ENCODE measurements at places on chromosomes 11 and 22.

GRCh38 chr22:38981992-38982927 is at the start of gene APOBEC3B:
TSS of gene APOBEC3B (plus strand) at chr22:38982347. CDS start at chr22:38982454, 107 bp downstream.
- no peak for DNase-seq

GRCh38 chr11:83706566-83706965 is 420.4 kb upstream of the CCDC90B start:
- no peak for DNase-seq

DNA sequence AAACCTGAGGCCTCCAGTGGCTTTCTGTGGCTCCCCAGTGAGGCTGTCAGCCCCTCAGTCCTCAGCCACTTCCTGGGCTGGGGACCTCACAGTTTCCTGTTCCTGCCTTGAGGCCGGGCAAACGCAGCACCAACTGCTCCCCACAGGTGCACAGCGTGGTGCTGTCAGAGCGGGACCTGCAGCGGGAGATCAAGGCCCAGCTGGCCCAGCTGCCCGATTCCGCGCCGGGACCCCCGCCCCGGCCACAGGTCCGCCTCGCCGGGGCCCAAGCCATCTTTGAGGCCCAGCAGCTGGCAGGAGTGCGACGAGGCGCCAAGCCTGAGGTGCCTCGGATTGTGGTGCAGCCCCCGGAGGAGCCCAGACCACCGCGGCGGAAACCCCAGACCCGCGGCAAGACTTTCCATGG is 5.4 kb downstream of the TBC1D10C start:
- DNase-seq = no peak

DNA sequence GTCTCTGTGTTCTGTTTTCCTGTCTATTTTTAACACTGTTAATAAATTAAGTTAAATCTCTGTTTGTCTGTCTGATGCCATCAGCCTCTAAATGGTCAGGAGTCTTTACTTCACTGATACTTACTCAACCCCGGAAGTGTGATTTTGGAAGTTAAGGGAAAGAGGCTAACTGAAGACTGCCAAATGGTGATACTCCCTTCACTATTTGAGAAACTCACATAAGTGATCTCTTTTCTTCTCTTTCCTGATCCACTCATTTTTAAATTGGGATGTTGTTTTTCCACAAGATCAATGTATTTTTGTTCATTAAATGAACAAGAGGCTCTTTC is 389 bp upstream of the CASP12 start:
- no peak for DNase-seq

DNA sequence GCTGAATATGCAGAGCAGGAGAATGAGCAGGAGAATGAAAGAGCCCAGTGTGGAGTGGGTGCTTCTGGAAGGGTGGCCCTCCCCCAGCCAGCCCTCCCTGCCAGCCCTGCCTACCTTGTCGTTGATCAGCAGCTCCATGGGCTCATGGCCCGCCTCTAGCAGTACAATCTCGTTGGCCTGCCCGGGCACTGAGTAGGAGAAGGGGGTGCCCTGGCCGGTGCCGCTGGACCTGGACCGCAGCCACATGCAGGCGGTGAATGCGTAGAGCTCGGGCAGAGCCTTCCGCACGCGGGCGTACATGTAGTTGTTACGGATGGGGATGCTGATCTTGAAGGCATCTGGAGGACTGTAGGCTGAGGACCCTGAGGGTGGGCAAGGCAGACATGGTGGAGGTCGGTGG is 17.4 kb downstream of the NPTXR start:
- DNase-seq = no peak

GRCh38 chr11:85844439-85845123 is 10.6 kb upstream of the CCDC83 start:
- no peak for DNase-seq

DNA sequence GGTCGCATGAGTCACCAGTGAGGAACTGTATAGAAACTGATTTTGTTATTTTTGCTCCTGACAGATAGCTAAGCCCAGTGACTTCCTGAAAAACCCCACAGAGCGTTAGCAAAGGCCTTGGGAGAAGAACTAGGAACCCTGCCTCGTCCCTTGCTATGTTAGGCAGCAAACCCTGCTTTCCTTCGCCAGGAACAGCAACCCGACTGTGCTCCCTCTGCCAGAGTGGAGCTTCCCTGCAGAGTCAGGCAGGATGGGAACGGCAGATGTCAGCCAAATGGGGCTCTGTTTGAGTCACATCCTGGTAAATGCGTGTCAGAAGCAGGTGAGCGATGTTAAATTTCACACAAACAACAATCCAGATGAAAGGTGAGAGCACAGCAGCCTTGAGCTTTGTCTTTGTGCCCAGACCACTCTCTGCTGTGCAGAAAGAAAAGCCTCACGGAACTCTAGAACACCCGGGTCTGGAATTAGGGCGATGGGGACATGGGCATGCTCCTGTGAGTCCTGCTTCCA is 186.6 kb downstream of the ADAMTS15 start:
- DNase-seq = no peak

GRCh38 chr22:23816156-23816976 is 22.4 kb downstream of the DERL3 start:
- DNase-seq = no peak

- no peak for DNase-seq
Observed at GRCh38 chr11:16773981-16774935, 35.8 kb downstream of the C11orf58 start.

DNA sequence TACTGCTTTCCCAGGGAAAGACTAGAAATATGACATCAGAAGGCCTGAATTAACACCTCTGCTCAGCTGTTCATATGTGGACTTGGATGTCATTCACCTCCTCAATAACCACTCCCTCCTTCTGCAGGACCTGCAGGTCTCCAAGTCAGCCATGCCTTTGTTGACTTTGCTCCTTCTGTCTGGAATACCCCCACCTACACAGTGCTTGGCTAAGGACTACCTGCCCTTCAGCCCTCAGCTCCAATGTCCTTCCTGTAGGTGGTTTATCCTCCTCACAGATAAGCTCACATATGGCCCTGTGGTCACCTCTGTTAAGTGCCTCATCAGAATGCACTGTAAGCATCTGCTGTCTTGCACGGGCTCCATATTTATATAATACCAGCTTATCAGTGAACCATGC is 26.4 kb upstream of the FAT3 start:
- DNase-seq = no peak

- no peak for DNase-seq
Observed at GRCh38 chr11:80929031-80929805, 1488.4 kb upstream of the TENM4 start.

DNA sequence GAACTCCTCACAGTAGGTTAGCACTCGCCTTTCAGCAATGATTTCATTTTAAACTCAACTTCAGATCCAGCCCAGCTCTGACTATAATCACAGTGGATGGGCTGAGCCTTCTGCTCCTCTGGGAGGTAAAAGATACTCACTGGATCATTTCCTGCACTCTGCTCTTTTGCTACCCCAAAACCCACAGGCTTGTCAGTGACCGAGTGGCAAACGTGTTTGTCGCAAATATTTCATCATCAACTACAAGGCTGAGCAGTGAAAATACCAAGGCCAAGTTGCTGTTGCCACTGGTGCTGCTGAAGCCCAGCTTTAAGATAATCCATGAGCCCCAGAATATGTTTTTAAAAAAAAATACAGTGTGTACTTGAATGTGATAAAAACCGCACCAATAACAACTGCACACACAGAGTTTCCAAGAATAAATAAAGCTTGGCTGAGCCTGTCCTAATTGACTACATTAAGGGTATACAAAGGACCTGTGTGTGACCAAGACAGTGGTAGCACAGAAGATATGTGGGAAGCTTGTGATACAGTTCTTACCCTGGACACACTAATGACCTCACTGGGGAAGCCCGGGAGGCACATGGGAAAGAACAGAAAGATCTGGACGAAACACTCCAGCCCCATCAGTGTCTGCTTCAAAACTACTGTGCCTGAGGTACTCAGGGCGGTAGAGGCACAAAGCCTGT is 41.3 kb downstream of the ABTB2 start:
- no peak for DNase-seq

GRCh38 chr11:31114442-31114841 is 255.1 kb downstream of the DCDC1 start:
- no peak for DNase-seq

DNA sequence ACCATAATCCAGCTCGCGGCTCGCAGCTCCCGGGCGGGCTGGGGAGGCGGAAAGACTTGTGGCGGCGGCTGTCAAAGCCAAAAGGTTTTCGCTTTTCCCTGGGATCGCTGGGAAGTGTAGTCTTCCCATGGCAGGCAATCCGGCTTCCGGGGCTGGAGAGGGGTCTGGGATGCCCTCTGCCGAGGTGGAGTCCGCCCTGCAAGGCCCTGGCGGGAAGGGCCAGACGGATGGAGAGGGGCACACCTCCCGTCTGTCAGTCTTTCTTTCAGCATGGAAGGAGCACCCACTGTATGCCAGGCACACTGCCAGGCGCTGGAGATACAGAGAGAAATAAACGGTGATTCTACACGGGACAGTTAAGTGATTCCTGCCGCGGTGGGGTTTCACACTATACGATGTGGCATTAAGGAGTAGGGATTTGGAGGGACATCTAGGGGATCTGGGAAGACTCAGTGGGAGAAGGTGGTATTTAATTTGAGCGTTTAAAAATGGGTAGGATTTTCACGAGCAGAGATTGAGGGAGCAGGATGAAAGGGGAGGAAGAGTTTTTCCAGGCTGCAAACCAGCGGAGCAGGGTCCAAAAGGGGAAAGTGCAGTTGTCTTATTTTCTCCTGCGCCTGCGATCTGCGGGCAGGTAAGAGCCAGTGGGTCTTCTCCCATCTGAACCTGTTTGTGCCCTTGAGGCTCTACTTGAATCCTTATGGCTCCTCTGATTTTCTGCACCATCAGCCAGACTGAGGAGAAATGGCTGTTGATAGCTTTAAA is at the start of gene BACE1:
BACE1 (minus strand) TSS at position 60 of the 765 bp plus-strand sequence. CDS start 461 bp downstream, outside the sequence.
- no peak for DNase-seq

- DNase-seq = no peak
Observed at GRCh38 chr22:17914474-17914873, 109.9 kb downstream of the MICAL3 start.

DNA sequence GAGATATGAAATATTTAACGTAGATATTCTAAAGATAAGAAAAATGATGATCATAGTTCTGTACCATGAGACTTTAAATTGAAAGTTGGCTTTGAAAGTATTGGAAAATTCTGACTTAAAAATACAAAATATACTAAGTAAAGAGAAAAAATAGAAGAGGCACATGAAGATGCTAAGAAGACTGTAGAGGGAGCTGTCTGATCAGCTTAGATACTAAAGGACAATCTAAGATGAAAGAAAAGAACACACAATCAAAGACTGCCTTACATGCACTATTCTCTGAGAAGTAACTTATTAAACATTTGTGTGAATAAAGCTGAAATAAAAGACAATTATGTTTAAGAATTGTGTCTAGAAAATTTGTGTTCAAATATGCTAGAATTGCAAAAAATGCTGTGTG is 55.1 kb downstream of the RBMXL2 start:
- no peak for DNase-seq

DNA sequence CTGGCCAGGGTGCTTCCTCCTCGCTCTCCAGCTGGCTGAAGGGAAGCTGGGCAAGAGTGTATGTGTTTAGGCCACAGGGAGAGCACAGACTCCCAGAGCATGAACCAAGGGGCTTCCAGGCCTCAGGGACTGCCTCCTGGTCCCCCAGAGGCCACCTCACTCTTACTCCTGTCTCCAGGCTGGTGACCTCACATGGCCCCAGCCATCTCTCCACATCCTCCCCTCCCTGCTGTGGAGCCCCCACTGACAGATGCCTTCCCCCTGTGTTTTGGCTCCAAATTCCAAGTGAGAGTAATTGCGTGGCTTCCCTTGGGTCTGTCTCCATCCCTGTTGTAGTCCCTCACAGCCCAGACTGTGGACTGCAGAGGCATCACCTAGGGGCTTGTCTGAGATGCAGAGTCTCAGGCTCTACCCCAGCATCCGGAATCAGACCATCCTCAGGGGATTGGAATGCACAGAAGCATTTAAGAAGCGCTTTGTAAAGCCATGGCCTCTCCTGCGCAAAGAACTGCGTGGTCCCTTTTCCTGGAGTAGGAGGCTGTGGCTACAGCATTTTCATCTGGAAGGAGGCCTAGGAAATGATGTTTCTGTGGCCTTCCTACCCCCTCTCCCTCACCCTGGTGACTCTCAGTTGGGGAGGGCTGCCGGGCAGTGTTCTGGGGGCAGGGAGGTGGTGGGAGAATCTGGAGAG is 91.1 kb downstream of the ATXN10 start:
- DNase-seq = no peak

GRCh38 chr11:118290923-118291322 is 13.6 kb upstream of the CD3E start:
- no peak for DNase-seq

- DNase-seq = no peak
Observed at GRCh38 chr22:30876915-30877553, 91.5 kb downstream of the MORC2 start.

GRCh38 chr22:17878941-17879340 is 104.7 kb upstream of the BID start:
- DNase-seq = no peak

GRCh38 chr11:110454609-110455008 is 24.9 kb downstream of the FDX1 start:
- no peak for DNase-seq

DNA sequence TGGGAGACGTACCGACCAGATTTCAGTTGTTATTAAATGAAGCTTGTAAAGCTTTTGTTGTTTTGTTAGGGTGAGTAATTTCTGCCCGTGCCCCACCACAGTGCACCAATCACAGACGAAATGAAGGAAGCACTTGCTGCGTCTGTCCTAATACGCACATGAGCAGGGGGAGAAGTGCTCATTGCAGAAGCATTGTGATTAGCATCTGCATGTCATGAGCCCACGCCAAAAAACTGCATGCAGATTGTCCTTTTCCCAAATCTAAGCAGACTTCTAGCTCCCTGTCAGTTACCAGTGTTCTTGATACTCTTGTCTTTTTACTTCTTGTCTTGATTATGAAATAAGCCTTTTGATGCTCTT is 15.5 kb downstream of the RBX1 start:
- no peak for DNase-seq

GRCh38 chr11:110514967-110515366 is 85.2 kb downstream of the FDX1 start:
- no peak for DNase-seq

GRCh38 chr22:33270596-33270995 is 212.4 kb upstream of the SYN3 start:
- DNase-seq = no peak

- DNase-seq = no peak
Observed at GRCh38 chr22:18090286-18090685, 12.5 kb downstream of the PEX26 start.

DNA sequence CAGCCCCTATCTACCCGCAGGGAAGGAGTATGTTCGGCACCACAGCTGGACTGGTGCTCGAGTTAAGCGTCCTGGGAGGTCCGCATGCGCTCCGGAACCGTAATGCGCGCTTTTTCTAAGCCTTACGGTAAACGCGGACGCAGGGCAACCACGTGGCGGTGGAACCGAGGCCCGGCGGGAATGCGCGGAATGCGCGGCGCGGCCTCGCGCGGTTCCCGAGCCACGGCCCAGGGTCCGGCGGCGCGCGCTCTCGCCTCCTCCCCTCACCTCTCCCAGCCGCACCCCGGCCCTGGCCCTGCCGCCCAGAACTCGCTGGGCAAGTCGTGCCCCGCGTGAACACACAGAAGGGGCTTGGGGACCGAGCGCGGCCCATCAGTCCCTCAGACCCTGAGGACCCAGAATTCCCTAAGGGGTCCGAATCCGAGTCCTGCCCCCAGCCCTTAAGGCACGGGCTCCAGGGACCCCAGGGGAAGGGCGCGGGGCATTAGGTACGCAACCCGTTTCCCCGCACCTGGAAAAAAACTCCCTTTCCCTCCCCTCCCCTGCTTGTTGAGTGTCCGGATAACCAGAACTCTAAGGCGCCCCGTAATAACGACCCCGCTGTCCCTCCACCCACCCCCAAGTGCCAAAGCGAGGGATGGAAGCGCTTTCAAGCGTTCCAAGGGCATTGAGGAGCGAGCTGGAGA is 4.3 kb upstream of the CCND1 start:
- DNase-seq = no peak

GRCh38 chr11:2868506-2869133 is 17.0 kb downstream of the CDKN1C start:
- DNase-seq = no peak

Measured in activated naive CD8-positive, alpha-beta T cell treated with anti-CD3 and anti-CD28 coated beads, Interleukin-2, amount 50 U/mL, for 16 hours (primary cell).